ENCODE measurements at places on chromosomes 7 and 10. TPM values are rescaled to one million over a fixed set of nuclear protein-coding genes. Genes with fewer than 3 reads are reported as not detected.
A peak's percentile ranks its signal among the peaks of the same experiment; 100 is the strongest.

DNA sequence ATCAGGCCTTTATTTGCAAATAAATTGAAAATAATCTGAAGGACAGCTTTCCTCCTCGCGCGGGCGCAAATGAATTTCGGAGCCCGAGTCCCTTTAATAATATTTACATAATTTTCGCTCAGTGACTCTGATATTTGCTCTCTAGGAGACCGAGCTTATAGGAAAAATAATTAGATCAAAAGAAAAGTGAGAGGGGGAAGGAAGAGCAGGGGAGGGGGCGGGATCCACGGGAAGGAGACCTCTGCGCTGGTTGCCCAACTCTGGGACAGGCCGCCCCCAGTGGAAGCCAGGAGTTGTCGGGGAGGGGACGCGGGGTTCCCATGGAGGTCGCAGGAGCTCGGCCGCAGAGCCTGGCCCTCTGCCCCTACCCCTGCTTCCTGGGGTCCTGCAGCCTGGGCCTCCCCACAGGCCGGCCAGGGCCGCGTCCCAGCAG lies 5.8 kb downstream of the UNCX start:
- no peak for DNase-seq

- no peak for DNase-seq
Observed at GRCh38 chr10:116915340-116915739, 66.0 kb downstream of the ENO4 start.

- no peak for DNase-seq
Observed at GRCh38 chr7:156759143-156759542, 118.6 kb downstream of the RNF32 start.

GRCh38 chr7:7176406-7177043 lies 5.8 kb upstream of the C1GALT1 start:
- no peak for DNase-seq

- DNase-seq = peak; percentile 90
Observed at GRCh38 chr7:107939573-107940489, 48.8 kb downstream of the DLD start.

- DNase-seq = peak; percentile 91
Observed at GRCh38 chr7:158863611-158864506, 7.5 kb downstream of the DYNC2I1 start.

- no peak for DNase-seq
Observed at GRCh38 chr10:111840546-111840945, 343.0 kb downstream of the GPAM start.

GRCh38 chr10:87702260-87702972 lies 42.7 kb downstream of the PAPSS2 start:
- DNase-seq = no peak

The CCL26 gene
- polyA plus RNA-seq = 3.0 TPM

The NODAL gene
- polyA plus RNA-seq = not detected

The UNC5B gene
- polyA plus RNA-seq = 2.8 TPM

The CPEB3 gene
- polyA plus RNA-seq = 1.8 TPM
